Stimulated activated CD8-positive, alpha-beta memory T cell treated with anti-CD3 and anti-CD28 coated beads, Interleukin-15, amount 100 ng/mL, for 4 hours (primary cell): ENCODE measurements at places on chromosomes 5 and 9.

DNA sequence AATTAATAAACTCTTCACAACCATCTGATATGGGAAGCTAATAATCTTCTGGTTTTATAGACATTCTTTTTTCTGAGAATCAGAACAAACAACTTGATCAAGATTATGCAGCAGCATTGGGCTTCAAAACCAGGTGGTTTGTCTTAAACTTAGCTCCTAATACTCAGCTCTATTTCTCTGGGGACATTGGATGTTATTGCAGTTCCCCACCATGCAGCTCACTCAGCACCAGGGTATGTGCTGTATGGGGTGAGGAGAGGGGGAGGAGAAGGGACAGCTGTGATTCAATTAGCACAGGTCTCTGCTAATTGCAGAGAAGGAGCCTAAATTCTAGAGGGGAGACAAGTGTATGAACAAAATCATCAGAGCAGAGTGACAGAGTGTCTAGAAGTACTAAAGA is 210.7 kb upstream of the TNC start:
- DNase-seq: no peak

DNA sequence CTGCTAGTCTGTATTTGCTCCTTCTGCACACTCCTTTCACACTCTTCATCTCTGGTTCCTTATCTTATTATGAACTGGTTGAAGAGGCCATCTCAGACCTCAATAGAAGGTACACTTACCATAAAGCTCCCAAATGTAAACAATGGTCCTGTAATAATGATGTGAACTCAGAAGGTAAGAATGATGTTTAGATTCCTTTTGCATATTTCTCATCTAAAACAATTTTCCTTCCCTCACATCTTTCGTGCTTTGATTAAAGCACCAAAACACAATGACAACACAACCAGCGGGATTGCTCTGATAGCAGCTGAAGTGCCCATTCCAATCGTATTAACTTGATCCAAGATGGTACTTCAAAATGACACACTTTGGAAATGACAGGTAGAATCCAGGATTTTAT is 34.3 kb downstream of the NFIB start:
- no peak for DNase-seq

DNA sequence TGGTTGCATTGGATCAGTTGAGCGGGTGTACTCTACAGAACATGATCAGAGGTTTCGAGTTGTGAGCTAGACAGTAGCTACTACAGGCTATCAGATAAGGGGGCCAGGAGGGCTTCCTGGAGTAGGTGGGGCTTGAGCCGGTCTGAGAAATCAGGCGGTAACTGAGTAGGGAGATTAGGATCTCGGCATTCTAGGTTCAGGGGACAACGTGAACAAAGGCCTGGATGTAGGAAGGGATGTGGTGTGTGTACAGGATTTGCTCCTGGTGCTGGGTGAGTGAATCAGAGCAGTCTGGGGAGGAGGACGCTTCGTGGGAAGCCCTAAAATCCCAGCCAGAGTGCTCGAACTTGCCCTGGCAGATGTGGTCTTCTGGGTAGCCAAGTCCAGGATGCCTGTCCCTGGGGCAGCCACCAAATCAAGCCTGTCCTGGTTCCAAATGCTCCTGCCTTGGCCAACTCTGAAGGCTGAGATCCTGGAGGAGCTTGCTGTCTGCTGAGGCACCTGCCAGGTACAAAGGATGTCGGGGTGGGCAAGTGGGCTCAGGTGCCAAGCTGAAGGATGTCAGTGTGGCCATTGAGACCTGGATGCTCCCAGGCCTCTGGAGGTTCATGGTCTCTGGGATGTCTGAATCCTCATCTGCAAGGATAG is 33.4 kb downstream of the STC2 start:
- no peak for DNase-seq

DNA sequence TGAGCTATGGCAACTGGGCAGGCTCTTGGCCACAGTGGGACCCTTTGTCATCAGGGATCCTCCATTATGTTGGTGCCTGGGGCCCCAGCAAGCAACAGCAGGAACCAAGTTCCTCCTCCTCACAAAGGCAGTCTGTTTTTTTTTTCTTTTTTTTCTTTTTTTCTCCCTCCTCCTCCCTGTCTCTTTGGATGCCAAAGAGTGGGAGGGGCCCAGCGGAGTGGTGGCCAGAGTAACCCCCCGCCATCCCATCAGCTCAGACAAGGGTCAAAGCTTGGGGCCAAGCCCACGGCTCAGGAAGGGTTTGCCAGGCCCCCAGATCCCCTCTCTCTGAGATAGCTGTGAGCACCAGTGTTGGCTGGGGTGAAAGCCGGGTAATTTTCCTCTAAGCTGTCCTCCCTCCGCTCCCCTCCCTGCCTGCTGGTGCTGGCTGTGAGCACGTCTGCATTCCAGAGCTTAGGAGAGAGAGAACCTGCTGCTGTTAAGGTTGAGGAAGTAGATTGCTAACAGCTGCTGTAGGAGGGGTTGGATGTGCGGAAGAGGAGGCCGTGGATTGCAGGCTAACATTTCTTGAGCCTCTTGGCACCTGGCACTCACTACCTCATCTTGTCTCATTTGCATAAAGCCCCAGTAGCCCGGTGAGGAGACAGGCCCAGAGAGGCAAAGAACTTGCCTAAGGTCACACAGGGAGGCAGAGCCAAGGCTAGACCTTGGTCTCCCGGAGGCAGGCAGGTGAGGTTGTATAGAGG is 21.2 kb downstream of the GSN start:
- DNase-seq: no peak

DNA sequence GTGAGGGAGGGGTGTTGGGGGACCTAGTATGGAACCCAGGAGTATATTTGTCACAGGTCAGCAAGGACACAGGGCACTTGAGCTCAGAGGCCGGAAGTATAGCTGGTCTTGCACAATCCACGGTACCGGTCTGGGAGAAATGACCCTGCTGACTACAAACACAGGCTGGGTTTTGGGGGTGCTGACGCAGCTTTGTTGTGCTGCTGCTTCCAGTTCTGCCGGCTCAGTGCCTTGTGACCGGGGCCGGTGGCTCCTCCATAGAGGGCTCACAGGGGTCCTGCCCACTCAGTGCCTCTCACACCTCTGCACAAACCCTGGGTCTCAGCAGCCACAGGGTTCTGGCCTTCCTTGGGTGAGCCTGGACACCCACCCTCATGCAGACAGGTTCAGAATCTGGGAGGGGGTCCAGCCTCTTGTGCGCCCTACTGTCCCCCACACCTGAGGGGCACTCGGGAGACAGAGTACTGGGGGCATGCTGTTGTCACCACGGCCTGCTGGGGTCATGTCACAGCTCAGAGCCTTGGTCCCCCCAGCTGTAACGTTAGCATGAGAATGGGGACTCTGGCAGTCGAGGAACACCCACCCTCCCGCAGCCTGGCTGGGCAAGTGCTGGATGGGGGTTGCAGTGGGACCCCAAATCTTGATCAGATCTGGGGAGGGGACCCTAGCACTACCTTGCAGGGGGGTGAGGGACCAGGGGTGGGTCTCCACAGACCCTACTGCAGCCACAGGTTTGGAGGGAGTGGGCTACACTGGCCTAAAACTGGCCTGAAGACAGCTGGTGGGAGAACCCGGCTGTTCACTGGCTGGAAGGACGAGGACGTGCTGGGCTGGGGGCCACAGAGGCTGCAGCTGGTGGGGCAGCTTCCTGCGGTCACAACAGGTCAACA is 17.7 kb downstream of the NINJ1 start:
- no peak for DNase-seq

DNA sequence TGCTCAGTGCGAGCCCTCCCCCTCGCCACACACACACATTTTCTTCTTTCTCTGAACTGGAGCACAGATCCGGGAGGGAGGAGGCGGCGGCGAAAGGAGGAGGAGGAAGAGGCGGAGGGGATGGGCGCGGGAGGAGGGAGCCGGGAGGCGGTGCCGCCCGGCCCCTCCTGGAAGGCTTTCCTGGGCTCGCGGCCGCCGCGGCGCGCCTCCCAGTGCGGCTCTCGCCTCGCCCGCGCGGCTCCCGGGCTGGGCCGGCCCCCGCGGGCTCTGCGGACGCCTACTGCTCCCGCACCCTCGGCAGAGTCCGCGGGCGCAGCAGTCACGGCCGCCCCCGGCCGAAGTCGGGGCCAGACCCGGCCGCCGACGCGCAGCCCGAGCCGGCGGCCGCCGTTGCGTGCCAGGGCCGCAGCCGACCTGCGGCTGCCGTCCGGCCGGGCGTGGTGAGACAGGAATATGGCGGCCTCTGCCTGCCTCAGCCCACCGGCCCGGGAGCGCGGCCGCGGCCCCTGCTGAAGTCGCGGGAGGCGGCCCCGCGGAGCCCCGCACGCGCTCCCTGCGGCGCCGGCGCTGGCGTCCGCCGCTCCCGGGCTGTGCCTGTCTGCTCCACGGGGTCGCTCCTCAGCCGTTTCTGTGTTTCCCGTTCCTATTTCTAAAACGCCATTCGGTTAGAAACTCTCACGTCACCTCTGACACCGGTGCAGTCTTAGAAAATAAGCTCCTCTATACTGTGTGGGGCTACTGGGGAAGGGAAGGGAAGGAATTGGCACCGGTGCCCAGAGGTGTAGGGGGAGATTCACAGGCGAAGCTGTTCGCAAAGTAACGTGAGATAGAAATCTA is 500 bp upstream of the GNAQ start:
- DNase-seq: peak; percentile 63
